ENCODE measurements at places on chromosomes 12 and 14.

- no peak for DNase-seq
Observed at GRCh38 chr14:104113631-104114420, 24.6 kb upstream of the KIF26A start.

DNA sequence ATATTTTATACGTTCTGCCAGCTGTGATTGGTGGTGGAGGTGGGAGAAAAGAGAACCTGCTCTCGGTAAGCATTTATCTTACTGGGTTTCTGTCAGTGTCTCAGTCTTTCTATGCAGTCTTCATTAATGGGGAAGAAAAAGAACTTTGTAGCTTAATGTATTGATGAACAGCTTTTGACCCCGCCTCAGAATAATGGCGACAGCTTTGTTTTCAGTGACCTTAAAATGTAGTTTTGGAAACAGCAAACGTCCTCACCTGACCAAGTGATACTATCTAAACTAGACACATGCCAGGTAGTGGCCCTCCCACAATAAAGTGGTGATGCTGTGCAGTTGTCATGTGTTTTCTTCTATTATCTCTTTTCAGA is 1.4 kb downstream of the DACT1 start:
- no peak for DNase-seq

GRCh38 chr14:96568621-96569020 is 66.4 kb downstream of the PAPOLA start:
- DNase-seq, result no peak

DNA sequence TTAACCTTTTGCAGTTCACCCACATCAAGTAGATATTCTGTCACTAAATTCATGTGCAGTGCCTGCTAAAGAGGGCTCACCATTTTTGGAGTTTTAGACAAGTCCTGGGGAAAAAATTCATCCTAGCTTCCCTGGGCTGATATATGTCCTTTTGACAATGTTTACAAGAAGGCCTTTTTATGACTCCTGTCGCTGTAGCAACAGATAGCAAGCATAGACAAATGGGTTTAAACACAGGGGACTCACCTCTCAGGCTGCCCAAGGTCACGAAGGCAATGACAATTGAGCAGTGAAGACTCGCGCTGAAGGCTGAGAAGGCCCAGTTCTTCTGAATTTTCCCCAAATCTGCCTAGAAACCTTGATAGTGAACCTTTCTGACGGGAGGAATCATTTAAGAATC is 150.7 kb upstream of the CPM start:
- DNase-seq, result no peak

DNA sequence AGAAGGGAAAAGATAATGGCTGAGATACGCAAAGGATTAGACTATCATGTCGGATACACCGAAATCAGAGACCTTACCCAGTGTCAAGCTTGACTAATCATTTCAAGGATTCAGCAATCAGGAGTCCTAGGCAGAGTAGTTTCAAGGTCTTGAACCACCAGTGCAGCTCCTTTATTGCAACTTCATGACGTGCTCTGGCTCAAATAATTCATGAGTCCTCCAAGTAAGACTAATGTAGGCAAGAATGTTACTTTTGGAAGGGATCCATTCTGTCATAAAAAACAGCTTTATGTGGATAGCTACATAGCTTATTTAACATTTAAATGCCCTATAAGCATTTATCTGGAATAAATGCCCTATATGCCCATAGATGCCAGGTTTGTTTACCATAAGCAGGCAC is 123.2 kb downstream of the LMO3 start:
- DNase-seq, result no peak

DNA sequence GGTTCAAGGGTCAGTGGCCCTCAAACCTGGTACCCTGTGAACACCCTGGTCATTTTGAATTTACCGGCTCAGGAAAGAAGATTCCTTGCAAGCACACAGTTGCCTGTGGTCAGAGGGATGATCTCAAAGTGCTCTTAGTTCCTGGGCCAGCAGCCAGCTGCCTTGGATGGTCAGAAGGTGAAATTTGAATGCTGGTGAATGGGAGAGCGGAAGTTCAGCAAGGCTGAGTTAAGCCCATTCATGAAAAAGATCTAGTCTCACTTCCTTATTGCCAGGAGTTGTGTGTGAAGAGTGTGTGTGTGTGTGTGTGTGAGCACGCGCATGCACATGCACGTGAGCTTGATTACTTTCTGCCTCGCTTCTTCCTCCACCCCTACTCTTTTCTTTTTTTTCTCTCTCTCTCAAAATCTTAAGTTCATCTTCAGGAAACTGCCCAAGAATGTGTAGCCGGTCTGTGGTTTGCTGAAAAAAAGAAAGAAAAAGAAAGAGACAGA is 155.5 kb upstream of the CCND2 start:
- no peak for DNase-seq

- DNase-seq, result no peak
Observed at GRCh38 chr14:44154874-44155273, 352.2 kb downstream of the FSCB start.

DNA sequence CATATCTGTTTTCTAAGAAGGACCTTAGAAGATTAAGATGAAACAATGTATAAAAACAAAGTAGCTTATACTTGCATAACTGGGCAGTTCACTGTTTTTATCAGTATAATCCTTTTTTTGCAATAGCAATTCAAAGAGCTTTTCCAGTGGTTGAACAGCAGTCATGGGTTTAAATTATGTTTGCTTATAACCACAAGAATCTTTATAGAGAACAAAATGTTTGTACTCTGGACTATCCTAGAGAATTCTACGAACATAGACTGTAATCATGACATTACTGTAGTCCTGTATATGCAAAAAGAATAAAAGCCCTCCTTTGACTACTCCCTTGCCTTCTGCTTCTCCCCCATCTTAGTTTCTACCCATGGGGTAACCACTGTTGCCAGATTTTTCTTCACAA is 5.7 kb downstream of the FAM177A1 start:
- DNase-seq, result no peak

DNA sequence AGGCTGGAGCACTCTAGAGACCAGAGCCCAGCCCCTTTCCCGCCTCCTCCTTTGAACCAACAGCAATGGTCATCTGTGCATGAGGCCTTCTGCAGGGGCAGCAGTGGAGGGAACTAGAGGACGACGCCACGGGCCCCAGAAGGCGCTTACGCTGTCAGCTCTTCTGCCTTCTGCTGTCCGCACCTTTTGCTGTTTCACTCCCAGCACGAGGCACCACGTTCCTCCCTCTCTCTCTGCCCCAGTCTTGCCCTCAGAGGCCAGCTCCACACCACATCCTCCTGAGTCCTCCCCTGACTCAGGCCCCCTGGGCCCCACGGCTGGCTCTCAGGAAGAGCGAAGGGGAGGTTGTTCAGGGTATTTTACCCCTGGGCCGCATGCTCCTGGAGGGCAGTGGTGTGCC is 15.5 kb downstream of the MMAB start:
- no peak for DNase-seq

- DNase-seq, result no peak
Observed at GRCh38 chr12:46260124-46260912, 8.5 kb downstream of the SLC38A1 start.

- no peak for DNase-seq
Observed at GRCh38 chr14:93957333-93957710, 19.0 kb downstream of the ASB2 start.

GRCh38 chr12:119803381-119803791 is 73.7 kb downstream of the CIT start:
- no peak for DNase-seq

DNA sequence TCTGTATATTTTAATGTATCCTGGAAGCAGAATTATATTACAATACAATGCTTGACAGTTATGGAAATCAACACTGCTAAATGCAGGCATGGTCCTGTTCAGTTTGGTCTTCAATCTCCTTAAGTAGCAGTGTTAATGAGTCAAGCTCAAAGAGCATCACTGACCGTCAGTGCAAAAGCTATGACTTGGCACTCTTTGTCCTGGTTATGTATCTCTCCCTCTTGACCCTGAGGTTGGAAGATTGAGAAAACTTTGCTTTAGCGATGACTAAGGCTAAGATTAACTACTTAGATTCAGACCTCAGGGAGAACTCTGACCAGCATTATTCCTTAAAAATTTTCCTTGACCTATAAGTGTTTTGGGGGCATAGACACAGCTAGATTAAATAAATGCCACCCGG is 10.9 kb downstream of the CLEC7A start:
- no peak for DNase-seq

- DNase-seq, result no peak
Observed at GRCh38 chr12:84218406-84218805, 694.2 kb downstream of the SLC6A15 start.

DNA sequence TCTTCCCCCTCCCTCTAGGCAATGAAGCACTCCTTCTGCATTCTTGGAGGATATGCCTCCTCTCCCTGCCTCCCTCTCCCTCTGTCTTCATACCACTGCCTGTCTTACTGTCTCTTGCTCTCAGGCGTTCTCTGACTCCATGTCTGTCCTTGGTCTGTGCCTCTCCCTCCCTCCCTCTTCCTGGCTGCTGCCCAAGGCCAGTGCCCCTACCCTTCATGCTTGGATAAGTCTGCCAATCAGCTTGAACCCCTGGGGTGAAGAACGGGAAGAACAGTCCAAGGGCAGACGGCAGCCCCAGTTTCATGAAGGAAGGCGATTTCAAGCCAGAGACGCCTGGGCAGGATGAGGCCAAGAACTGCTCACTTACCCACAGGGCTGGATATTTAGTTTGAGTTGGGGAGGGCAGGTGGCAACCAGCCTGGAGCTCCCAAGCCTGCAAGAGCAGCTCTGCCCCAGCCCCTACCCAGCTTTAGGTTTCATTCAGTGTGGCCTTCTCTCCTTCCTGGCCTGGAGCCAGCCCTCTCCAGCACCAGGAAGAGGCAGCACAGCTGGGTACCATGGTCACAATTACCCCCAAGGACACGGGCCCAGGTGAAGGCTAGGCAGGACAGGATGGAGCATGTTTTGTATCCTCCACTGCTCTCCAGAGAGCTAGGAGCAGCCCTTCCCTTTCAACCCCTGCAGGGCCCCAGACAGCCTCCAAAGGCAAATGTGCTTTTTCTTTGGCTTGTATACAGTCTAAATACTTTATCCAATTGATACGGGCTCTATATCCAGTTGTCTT is 35.8 kb upstream of the LTBP2 start:
- DNase-seq, result no peak

DNA sequence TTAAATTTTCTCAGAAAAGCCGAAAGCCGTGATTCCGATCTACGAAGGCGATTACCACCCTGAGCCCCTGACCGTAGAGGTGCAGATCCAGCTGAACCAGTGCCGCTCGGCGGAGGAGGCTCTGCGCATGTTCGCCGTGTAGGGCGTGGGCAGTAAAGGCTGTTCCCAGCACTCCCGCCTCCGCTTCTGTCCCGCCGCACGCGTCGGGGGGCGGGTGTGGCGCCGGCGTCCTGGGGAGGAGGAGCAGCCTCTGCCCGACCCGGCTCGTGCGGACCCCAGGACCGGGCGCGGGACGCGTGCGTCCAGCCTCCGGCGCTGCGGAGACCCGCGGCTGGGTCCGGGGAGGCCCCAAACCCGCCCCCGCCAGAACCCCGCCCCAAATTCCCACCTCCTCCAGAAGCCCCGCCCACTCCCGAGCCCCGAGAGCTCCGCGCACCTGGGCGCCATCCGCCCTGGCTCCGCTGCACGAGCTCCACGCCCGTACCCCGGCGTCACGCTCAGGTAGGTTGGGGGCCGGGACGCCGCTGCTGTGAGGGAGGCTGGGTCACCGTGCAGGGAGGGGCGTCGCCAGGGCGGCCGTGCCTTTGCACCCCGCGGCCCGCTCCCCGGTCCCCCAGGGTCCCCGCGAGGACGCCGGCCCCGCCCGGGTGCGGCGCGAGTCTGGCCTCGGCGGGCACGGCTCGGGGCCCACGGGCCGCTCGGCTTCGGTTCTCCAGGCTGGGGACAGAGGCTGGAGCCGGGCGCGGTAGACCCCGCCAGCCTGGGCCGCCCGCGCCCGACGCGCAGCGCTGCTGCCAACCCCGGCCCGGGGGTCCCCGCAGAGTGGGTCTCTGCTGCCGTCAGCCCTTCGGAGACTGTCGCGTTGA is at the start of gene B3GNT4:
B3GNT4 (plus strand) TSS at position 409 of the 866 bp plus-strand sequence. CDS start 910 bp downstream, outside the sequence.
- DNase-seq, result no peak

GRCh38 chr14:72737560-72737943 is 156.3 kb downstream of the DPF3 start:
- DNase-seq, result no peak

GRCh38 chr12:23771240-23771949 is 178.1 kb downstream of the SOX5 start:
- no peak for DNase-seq

DNA sequence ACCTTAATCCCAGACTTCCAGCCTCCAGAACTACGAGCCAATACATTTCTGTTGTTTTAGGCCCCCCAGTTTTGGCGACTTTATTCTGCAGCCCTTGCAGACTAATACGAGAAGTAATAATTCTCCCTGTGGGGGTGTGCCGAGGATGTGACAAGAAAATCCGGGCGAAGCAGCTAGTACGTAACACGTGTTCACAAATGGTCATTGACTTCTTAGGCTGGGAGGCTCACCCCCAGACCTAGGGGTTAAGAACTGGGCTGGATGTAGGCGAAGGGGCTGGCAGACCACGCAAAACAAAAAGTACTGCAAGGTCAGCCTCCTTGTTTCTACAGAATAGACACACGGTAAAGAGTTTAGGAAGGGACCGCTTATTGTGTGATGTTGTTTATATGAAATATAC is 69.8 kb upstream of the ESRRB start:
- DNase-seq, result no peak

DNA sequence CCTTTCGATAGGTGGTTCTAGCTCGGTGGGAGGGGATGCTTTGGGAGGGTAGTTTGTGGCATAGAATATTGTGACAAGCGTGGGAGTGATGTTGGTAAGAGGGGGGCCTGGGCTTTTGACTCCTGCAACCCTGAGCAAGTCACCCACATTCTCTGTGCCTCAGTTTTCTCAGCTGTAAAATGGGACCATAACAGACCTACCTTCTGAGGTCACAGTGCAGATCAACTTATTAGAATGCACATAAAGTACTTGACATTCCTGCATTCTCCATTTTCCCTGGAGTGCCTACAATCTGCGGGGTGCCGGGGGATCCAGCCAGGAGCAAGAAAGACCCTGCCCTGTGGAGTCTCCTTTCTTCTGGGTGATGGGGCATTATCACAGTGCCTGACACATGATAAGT is 63.2 kb downstream of the SLC24A4 start:
- DNase-seq, result no peak

DNA sequence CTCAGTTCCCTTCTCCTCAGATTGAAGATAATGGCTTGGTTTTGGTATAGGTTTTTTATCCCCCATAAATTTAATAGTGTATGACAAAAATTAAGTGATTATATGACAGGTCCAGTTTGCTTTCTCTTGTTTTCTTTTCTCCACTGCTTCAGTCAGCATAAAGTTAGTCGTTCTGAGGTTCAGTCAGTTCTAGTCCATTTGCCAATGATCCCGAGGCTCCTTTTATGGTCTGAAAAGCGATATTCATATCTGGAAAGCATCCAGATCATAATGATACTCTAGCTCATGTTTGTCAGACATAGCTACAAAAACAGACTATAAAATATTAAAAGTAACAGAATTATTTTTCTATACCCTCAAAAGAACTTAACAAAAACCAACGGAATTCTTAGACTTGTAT is 67.1 kb upstream of the SLC38A4 start:
- DNase-seq, result no peak

DNA sequence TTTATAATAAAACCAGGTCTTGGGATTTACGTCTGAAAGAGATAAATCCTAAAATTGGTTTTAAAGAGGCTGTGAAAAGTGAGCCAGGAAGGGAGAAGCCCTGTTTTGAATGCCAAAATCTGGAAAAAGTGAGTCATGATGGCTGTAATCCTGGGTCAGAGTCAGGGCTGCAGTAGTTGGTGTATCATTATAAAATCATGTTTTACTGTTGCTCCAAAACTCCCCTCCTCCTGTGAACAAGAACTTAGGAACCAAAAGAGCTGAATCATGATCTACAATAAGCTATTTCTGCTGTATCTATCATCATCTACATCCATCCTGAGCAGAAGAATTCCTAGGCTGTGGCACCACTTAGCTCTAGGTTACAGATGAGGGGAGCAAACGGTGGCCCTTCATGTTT is 79.3 kb downstream of the LMO3 start:
- no peak for DNase-seq

GRCh38 chr14:100408350-100409002 is 85.3 kb downstream of the SLC25A47 start:
- DNase-seq, result no peak

Measured in NCI-H2081 treated with DMSO at 0.1 percent for 48 hours (cell line).